ENCODE measurements at places on chromosomes 11 and 22.

DNA sequence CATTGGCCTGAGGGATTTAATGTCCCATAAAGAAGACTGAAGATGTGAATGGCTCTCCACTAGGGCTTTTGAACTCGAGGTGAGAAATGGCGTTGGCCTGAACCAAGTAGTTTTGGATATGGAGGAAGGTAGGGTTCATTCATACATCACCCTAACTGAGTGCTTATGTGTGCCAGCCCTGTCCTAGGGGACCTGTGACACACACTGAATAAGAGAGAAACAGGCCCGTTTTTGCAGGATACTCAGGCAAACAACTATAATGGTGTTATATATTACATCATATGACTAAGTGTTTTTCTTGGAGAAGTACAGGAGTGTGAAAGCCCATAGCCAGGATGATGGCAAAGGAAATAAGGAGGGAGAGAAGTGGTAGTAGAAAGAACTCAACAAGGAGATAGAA is 368.1 kb downstream of the TMEM135 start:
- no peak for DNase-seq

- DNase-seq: no peak
Measured at GRCh38 chr22:27727673-27728451, 73.7 kb downstream of the MN1 start.

DNA sequence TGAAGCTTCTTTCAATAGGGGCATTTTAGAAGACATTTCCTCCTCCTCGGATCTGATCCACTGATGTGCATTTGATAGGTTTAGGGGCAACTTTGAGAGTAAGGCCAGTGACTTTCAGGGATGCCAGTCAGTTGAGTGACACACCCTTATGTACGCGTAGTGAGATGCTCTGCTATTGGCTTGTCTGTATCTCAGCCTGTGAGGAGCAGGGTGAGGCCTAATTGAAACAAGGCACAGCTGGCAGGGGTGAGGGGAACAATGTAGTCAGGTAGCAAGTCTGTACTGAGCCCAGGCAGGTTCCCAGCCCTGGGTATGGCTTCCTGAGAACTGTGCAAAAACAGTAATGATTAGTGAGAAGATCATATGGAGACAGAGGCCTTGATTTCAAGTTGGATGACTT is 61.5 kb downstream of the STIM1 start:
- no peak for DNase-seq

DNA sequence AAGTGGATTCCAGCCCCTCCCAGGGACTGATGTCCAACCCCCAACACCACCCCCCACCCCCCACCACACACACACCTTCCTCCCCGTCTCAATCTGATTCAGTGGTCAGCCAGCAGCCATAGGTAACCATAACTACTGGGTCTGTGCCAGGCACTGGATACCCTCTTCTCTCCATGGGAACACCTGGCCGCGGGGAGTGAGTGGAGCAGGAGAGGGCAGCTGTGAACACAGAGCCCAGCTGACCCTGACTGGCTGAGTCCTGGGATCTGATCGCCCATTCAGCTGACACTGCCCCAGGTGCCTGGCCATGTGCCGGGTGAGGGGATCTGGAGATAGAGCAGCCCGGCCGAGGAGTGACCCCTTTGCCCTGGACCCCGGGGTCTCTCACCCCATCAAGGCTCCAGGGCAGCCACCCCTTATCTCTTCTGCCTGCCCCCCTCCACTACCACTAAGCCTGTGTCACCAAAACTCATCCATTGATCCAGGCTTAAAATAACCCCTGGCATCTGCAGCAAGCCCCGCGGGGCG is 2.6 kb upstream of the SHISA8 start:
- DNase-seq: no peak

DNA sequence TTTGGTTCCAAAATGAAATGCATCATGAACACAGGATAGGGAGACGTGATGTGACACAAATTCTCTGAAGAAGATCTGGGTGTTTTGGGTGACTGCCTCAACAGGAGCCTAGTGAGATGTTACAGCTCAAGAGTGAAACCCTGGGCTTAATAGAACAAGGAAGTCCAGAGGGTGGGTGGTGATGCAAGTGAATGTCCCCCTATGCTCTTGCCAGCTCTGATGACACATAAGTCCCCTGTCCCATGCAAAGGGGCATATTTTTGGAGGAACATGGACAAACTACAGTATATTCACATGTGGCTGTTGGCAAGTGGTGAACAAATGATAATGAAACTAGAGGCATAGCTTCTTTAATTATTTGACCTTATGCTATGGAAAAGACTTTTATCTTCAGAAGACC is 9.2 kb downstream of the CRTAM start:
- DNase-seq: no peak

DNA sequence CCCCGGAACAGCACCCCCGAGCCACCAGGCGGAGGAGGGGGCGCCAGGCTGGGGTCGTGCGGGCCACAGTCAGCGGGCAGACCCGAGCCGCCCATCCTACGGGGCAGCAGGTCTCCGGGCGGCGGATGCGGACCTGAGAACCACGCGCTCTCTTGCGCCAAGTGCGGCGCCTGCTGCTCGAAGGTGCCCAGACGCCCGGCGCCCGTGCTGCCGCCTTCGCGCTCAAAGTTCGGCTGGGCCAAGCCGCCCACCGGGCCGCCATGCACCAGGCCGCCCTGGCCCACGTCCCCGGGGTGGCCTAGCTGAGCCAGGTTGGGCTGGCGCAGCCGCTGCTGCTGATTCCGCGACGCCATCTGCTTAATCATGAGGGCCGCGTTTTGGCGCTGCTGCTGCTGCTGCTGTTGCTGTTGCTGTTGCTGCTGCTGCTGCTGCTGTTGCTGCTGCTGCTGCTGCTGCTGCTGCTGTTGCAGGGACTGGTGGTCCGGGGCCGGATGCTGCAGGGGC is 3.0 kb downstream of the MN1 start:
- DNase-seq: no peak

- DNase-seq: no peak
Measured at GRCh38 chr11:112302226-112302868, 41.7 kb upstream of the PLET1 start.

DNA sequence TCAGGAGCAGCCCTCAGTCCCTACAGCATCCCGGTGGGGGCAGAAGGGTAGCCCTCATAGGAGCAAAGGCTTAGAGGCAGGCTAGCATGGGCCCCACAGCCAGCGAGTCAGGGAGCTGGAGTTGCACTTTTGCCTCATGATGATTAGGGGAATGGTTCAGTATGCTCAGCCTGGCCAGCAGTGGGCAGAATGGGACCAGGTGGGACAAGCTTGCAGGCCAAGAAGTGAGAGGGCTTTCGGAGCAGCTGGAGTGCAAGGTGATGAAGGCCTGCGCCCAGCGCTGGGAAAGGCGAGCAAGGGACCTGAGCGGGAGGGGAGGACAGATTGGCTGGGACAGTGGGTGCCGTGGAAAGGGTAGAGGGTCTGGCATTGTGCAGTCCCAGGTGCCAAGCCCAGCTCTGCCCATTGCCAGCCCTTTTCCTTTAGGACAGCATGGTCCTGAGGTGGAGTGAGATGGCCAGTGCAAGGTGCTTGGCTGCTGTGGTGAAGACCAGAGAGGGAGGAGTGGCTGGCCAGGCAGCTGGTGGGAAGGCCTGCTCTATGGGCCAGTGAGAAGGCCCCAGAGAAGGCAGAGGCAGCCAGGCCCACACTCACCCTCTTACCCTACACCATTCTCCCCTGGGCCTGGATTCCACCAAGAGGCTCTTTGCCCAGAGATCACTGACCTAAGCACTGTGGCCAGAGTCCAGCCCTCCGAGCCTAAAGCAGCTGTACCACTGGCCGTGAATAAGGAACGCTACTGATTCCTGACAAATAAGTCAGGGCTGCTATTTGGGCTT is 47.9 kb upstream of the SUSD2 start:
- DNase-seq: no peak

GRCh38 chr11:72704783-72705265 is 30.6 kb upstream of the PDE2A start:
- no peak for DNase-seq

- DNase-seq: no peak
Measured at GRCh38 chr11:60315871-60316270, 11.2 kb upstream of the MS4A6E start.

GRCh38 chr11:38791346-38791961 is 2193.4 kb upstream of the RAG2 start:
- peak; percentile 37 for DNase-seq

DNA sequence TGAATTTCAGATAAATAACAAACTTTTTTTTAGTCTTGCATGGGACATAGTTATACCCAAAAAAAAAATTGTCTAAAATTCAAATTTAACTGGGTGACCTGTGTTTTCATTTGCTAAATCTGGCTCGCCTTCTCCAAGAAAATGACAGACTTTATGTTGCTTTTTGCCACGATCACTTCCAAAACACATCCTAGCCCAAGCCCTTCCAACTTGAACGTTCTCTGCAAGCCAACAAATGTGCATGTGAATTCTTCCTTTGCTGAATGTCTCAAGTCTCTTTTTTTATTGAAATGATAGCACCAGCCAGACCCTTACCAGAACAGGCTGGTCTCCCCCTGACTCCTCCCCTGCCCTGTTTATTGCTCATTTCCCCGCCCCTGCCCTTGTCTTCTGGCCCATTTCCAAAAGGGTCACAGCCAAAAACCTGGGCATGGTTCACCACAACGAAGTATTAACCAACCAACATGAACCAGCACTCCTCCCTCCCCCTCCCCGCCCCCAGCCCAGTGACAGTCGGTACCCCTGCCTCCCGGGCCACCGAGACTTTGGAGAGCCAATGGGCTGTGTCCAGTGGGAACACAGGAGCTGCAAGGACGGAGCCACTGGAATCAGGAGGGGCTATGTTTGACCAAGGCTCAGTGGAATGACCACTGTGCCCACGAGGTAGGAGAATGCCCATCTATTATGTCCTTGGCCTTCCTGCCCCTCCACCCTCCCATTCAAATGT is 63.2 kb downstream of the BTG4 start:
- DNase-seq: no peak

DNA sequence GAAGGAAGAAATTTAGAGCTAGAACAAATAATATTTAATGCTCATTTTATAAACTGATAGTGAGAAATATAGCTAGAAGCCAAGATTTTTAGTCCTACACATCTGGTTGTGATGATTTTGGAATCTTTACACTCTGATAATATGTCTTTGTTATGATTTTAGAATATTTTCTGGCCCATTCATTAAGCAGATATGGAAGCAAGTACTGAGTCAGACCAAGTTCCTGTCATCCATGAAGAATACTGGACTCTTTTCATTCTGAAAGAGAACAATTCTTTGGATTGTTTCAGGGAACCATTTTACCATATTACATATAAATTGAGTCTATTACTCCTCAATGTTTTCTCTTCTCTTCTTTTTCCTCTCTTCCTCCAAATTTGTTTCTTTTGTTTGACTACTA is 227.4 kb downstream of the TMEM135 start:
- DNase-seq: peak; percentile 27

DNA sequence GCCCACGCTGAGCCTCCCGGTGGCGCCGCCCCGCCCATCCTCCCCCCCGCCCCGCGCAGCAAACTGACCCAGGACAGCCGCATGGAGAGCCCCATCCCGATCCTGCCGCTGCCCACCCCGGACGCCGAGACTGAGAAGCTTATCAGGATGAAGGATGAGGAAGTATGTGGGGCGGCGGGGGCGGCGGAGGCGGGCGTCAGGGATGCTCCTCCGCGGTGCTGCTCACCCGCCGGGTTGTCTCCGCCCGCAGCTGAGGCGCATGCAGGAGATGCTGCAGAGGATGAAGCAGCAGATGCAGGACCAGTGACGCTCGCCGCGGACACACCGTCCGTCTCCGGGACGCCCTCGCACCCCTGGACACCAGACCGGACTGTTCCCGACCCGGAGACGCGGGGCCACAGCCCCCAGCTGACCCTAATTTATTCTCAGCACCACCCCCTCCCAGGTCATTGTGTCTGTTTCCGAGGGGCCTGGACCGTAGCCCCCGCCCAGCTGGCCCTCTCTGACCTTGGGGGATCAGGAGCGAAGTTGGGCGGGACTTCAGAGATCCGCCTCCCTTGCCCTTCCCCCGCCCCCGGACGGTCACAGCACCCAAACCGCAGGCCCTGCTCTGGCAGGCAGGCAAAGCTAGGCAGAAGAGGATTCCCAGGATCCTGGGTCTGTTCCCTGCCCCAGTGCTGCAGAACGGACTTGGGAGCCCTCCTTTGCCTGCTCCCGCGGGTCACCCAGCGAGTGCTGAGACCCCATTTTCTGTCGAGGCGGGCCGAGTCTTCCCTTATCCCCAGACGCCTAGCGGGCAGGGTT is 959 bp upstream of the GP1BB start:
- no peak for DNase-seq

- no peak for DNase-seq
Measured at GRCh38 chr22:20865875-20866445, 7.2 kb downstream of the SNAP29 start.

GRCh38 chr11:114348200-114349191 is 51.8 kb downstream of the C11orf71 start:
- DNase-seq: peak; percentile 42

DNA sequence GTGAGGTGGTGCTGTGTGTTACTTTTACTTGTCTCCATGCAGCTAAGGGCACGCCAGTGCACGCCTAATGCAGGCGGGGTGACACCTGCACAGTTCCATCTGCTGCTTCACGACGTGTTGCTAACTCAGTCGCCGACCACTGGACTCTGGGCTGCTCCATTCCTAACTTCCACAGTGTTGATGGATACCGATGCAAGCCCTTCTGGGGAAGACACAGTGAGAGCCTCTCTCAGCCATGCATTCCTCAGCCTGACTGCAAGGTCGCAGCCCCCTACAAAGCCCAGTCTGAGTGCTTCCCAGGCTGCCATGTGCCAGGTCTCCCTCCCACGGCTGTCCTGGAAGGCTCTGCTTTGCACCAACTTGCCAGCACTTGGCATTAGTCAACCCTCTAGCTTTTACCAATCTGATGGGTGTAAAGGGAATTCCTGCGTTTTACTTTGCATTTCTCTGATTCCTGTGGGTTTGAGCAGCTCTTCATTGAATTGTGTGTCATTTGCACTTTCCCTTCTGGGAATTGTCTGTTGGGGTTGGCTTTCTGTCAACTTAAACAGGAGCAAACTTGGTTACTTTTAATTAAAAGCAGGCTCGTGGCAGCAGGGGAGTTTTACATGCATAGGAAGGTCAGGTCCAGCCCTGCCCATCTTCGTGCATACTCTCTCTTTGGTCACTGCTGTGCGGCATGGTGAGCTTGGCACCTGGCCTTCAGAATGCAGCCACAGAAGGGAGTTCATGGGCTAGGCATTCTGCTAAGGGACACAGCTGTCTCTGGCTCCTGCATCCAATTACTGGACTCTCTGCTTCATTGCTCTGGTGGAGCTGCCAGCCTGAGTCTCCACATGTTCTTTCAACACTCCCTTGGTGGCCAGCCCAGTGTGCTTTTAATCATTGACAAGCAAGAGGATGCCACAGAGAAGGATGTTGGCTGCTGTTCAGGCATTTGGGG is 34.6 kb upstream of the SHANK2 start:
- DNase-seq: peak; percentile 97

DNA sequence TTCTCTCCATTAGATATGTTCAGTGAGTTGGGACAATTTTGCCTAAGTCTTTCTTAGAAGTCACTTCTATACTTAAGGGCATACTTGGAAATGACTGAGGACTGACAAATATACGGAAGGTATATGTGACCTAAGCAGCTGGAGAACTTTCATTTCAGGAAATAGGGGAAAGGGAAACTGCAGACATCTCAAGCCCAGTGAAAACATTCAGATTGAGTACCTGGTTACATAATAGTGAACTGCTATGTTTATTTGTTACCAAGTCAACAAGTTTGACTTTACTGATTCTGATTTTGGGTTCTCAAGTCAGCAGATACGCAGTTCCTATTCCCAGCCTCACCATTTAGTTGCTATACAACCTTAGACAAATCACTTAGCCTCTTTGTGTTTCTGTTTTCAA is 1173.9 kb downstream of the LRRC4C start:
- no peak for DNase-seq

Data from AG09319 (cell line).